ENCODE measurements at places on chromosomes 7 and 10. TPM values are rescaled to one million over a fixed set of nuclear protein-coding genes. Genes with fewer than 3 reads are reported as not detected.
A peak's percentile ranks its signal among the peaks of the same experiment; 100 is the strongest.

Gene ECHS1
- 101 TPM for total RNA-seq

DNA sequence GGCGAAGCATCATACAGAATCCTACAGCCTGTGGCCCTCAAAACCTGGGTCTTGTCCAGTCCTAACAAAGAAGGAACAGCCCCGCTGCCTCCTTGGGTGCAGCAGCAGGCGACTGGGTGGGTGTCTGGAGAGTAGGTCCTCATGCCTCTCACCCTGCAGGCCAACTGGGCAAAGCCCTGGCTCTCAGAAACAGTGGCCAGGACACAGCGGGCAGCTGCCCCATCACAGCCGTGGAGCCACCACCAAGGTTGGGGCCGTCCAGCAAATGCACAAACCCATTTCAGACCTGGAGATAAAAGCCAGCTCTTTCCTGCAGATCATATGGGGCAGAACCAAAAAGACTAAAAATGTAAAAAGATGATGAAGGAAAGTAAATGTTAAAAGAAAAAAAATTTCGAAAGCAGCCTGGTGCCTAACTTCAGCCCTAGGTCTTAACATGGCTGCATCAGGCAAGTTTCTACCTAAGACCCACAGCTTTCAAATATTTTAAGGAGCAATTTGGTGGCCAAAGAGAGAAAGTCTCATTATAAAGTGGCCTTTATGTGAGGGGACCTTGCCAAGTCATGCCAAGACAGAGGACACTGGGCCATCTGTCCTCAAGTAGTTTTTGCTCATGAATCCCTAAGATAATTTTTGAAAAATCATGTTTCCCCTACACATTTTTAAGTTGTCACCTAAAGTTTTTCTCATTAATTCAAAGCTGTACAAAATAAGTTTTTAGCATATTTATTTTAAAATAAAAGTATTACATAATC is 142.1 kb downstream of the PAXIP1 start:
- DNase-seq, result no peak

DNA sequence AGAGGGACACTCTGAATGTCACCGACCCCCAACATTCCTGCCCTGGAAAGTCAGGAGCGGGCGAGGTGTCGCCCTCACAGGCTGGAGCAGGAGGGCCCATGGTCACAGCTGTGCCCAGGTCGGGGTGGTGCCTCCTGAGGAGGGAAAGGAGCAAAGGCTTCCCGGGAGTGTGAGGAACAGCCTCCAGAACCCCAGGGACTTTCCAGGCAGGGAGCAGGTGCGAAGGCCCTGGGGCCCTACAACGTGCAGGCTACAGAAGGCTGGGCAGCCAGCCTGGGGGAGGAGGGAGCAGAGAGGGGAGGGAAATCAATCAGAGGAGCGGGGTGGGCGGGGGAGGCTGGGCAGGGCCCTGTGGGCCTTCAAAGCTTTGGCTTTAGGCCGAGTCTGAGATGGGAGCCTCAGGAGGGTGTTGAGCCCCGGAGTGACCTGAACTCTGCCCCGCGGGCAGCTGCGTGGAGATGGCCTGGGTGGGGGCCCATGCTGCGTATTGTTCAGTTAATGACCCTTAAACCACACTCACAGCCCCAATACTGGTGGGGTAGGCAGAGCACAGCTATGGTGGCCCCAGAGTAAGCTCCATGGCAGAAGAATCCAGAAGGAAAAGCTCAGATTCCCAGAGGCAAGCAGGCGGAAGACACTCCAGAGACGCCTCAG is 44.2 kb upstream of the PPP2R2D start:
- DNase-seq, result no peak

DNA sequence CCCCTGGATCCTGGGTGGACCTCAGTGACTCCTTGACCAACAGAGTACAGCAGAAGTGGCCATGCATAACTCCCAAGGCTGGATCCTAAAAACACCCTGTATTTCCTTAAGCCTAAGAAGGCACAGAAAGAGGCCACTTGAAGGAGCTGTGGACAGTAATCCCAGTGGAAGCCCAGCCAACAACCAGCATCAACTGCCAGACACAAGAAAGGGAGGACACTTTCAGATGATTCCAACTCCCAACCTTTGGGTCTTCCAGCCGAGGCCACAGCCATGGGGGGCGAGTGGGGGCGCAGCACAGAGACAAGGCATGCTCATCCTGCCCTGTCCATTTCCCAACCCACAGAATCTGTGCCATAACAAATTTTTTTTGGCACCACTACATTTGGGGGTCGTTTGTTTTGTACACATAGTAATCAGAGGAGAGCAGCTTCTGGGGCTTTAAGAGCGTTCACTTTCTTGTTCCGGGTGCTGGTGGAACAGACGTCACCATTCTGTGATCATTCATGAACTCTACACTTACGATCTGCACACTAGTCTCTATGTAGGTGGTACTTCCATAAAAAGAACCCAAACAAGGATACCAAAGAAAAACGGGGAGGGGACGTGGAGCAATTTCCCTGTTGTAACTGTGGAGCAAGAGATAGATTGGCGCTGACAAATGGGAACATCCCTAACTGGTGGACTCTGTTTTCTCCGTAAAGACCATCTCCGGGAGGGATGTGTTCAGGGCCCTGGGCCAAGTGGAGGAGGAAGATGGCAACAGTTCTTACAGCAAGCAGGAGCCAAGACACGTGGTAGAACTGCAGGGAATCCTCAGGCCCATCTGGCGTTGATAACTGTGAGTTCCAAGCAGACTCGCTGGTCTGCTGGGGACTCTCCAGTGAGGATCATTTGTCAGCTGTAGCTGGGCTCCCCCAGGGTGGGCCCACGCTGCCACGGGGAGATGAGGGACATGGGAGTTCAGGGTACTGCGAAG is 6.0 kb upstream of the SLC29A3 start:
- peak; percentile 17 for DNase-seq

DNA sequence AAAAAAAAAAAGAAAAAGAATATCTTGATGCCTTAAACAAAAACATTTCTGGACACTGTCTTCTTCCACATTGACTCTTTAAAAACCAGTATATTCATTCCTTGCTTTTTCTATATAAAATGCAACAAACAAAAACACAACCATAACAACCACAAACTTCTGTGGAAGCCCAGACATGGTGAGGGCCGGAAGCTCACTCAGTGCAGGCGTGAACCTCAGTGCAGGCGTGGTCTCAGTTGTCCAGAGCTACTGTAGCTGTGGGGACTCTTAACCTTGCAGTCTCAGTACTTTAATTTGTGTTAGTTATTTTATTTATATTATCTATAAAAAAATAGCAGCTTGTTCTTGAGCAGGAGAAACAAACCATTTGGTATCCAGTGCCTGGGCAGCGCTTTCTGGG is 131.8 kb downstream of the DOCK1 start:
- no peak for DNase-seq

- DNase-seq, result peak; percentile 53
These were observed 133.7 kb upstream of the CDK1 start for GRCh38 chr10:60644436-60645130.

DNA sequence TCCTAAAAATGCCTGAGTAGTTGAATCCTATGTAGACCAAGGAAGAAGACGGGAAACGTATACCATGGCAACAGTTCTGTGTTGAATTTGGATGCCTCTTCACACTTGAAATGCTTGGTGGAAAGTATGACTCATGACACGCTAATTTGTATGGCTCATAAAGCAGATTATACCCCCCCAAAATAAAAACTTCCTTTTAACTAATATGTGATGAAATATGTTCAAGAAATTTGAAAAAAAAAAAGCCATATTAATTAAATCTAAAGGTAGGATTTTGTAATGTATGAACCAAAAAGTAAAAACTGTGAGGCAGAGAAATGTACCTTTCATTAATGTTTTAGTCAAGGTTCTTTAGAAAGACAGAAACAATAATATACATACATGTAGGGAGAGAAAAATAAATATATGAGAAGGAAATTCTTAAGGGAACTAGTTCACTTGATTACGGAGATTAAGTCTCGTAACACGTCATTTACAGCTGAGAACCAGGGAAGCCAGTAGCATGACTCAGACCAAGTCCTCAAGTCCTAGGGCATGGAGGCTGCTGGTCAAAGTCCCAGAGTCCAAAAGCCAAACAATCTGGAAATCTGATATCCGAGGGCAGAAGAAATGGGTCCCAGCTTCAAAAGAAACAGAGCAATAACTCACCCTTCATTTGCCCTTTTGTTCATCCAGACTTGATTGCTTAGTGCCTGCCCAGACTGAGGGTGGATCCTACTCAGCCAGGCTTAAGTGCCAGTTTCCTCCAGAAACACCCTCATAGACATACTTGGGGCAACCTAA is 485.1 kb downstream of the SEMA3D start:
- DNase-seq, result peak; percentile 83
